ENCODE measurements at places on chromosomes 3 and 15.

- DNase-seq, result no peak
These were observed 31.6 kb downstream of the PIK3CB start for GRCh38 chr3:138803006-138803653.

DNA sequence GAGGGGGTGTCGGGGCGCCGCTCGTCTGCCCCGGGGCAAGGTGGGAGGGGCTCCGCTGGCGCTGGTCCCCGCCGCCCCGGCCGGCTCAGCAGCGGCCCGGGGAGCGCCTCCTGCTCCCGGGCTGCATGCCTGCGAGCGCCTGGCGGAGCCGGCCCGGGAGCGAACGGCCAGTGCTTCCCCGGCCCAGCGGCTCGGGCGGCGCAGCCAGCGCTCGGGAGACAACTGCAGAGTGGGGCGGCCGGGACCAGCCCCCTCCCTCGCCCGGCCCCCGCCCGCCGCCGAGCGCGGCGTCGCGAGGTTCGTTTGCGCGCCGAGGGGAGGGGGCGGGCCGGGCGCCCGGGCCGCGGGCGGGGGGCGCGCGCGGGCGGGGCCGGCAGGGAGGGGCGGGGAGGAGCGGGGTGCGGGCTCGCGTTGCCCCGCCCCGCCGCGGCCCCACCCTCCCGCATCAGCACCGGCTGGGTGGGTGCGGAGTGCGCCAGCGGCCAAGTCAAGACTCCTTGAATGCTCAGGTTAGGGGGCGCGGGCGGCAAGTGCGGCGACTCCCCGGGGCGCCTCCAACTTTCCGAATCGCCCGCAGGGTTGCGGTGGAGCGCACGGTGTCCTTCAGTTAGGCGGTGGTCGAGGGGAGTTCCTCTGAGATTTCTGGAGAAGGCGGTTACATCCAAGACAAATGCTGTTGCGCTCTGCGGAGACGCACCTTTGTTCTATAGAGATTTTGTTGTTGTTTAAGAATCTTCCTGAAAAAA lies at the start of gene RGMA:
Gene RGMA, minus strand, starts transcription at position 231 of the 746 bp plus-strand sequence. CDS start 279 bp downstream, outside the sequence.
- DNase-seq, result no peak

DNA sequence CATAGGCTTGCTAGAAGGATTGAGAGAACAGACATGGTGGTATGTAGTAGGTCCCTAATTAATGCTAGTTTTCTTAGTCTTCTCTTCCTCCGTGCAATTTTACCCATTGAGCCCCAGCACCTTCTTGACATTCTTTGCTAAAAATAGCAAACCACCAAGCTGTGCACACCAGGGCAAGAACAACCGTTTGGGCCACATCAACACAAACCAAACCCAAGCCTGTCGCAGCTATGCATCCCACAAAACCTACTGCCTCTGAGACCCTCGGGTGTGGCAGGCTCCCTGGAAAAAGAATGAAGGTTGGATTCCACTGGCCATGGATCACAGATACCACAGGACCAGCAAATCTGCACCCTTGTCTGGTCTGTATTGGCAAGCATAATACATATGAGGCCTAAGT lies 27.1 kb downstream of the HEG1 start:
- no peak for DNase-seq

- DNase-seq, result no peak
These were observed 58.2 kb downstream of the ZBTB38 start for GRCh38 chr3:141426404-141427034.

DNA sequence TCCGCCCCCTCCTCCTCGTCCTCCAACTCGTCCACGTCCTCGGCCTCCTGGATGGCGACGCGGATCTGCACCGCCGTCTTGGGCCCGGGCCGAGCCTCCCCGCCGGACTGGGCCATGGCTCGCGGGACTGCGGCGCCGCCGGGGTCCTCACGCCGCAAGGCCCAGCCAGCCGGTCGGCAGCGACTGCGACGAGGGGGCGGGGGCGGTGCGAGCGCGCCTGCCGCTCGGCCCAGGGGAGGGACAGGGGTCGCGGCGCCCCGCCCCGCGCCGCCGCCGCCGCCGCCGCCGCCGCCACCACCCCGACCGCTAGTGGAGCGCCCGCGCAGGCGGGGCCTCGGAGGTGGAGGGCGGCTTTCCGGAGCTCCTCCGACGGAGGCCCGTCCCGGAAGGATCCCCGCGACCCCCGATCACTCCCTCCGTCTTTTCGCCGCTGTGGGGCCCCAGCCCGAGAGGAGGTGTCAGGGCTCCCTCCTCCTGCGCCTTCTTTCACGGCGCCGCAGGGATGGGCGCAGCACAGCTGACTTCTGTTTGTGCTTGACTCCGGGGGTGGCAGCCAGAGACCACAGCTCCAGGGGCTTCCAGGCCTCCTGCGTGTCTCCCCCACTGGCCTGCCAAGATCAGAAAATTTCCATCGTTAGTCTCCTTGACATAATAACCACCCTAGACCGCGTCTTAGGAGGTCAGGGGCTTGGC lies at the start of gene LARP6:
Gene LARP6, minus strand, starts transcription at position 185 of the 693 bp plus-strand sequence. Its CDS starts 69 bp downstream, at position 116.
- DNase-seq, result no peak

- no peak for DNase-seq
These were observed 549 bp downstream of the TRH start for GRCh38 chr3:129974833-129975704.

GRCh38 chr15:51198701-51199232 lies 104.1 kb upstream of the TNFAIP8L3 start:
- DNase-seq, result no peak

DNA sequence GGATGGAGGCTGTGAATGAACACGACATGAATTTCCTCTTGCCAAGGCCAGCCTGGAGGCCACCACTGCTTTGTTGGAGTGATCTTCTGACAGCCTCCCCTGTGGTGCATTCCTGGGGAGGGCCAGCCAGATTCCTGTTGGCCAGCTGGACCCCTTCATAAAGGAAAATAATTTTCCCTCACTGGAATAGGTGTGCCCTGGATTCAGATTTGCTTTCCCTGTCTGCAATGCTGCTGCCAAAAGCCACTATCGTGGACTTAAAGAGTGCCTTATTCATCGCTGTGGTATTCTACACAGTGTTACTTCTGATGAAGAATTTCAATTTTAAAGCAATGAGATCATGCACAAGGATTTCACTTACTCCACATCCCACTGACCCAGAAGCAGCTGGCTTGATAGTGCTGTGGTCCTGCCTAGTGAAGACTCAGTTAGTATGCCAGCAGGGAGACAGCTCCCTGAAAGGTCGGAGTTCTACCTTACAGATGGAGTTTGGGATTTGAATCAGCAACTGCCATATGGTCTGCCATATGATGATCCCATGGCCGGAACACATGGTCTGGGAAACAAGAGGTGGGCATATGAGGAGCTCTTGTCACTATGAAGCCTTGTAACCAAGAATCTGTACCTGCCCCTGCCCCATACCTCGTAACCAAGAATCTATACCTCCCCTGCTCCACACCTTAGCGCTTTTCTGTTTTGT lies 145.2 kb downstream of the KLF13 start:
- DNase-seq, result no peak

GRCh38 chr15:78070049-78070700 lies 7.3 kb downstream of the TBC1D2B start:
- no peak for DNase-seq

DNA sequence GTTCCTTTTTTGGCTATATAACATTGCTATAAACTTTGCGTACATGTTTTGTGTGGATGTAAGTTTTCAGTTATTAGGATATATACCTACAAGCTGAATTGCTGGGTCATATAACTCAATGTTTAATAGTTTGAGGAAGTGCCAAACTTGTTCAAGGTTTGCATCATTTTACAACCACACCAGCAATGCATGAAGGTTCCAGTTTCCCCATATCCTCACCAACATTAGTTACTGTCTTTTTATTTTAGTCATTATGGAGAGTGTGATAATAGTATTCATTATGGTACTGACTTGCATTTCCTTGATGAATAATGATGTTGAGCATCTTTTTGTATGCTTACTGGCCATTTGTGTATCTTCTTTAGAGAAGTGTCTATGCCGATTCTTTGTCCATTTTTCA lies 112.3 kb downstream of the NR1I2 start:
- DNase-seq, result no peak

GRCh38 chr3:128623762-128624176 lies 26.8 kb downstream of the RPN1 start:
- no peak for DNase-seq

DNA sequence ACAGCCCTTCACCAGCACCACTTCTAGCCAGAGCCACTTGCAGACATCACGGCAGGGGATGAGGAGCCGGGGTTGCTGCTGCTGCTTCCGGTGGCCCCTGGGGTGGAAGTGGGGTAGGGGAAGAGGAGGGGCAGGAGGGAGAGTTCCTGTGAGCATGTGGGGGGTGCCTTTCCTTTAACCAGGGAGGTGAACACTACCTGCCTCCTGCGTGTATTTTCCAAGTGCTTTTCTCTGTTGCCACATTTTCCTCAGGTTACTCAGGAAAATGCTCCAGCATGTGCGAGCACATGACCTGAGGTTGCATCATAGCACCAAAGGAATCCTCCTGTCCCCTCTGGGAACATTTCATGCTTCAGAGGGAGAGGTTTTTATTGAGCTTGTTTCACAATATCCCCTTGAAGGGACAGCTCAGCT lies 12.2 kb upstream of the SACM1L start:
- peak; percentile 40 for DNase-seq

GRCh38 chr3:45549961-45550360 lies 44.6 kb upstream of the LIMD1 start:
- no peak for DNase-seq

- DNase-seq, result no peak
These were observed 18.4 kb upstream of the ZBTB47 start for GRCh38 chr3:42635111-42635510.

DNA sequence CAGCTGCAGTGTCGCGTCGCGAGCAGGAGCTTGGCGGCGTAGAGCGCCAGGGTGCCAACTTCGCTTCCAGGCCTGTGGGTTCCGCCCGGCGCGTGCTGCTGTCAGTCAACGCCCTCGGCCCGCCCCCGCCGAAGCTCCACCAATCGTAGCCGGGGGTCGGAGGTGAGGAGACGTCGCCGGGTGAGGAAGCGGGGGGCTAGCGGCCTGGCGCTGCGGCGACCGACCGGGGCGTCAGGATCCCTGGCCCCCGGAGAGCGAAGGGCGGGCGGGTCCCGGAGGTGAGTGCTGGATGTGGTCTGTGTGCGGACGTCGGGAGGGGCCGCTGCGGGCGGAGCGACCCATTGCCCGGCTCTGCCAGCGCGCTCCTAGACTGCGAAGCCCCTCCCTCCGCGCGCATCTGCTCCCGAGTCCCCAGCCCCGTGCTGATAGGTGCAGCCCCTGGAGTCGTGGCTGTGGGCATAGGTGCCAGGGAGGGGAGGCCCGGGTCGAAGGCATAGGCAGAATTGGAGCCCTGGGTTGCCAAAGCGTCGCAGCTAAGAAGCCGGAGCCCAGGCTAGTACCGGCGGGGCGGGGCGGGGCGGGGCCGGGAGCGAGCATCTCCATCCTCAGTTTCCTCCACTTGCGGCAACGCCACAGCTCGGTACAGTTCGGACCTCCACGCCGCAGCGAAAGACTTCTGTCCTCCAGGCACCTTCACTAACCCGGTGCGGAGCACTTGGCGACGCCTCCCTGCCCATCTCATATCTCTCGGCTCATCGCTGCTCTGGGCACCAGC lies at the start of gene NXPE3:
Gene NXPE3, plus strand, starts transcription at position 165 of the 775 bp plus-strand sequence. CDS start 6,386 bp downstream, outside the sequence.
- DNase-seq, result peak; percentile 92

- DNase-seq, result no peak
These were observed 33.7 kb downstream of the FLNB start for GRCh38 chr3:58041826-58042324.

- DNase-seq, result no peak
These were observed 23.7 kb downstream of the IFT122 start for GRCh38 chr3:129463716-129464115.

- no peak for DNase-seq
These were observed 6.0 kb downstream of the C3orf62 start for GRCh38 chr3:49271047-49271446.

DNA sequence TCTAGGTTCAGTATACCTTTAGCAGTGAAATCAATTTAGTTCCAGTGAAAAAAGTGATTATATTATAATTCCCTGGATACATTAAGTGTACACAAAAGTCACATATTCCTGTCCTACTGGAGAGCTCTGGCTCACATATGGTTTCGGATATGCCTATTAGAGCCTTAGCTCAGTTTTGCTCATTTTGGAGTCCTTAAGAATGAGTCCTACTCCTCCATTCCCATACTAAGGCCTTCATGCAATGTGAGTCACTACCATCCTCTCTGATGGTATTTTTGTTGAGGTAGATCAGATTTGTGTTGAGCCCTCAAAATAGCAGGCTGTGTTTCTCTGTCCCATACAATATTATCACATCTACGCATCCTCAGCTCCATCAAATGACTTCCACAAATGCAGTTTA lies 294.2 kb upstream of the COL8A1 start:
- DNase-seq, result no peak

- no peak for DNase-seq
These were observed 75.5 kb downstream of the MSL2 start for GRCh38 chr3:136120373-136121348.

GRCh38 chr15:68704496-68705021 lies 116.1 kb downstream of the ANP32A start:
- no peak for DNase-seq

DNA sequence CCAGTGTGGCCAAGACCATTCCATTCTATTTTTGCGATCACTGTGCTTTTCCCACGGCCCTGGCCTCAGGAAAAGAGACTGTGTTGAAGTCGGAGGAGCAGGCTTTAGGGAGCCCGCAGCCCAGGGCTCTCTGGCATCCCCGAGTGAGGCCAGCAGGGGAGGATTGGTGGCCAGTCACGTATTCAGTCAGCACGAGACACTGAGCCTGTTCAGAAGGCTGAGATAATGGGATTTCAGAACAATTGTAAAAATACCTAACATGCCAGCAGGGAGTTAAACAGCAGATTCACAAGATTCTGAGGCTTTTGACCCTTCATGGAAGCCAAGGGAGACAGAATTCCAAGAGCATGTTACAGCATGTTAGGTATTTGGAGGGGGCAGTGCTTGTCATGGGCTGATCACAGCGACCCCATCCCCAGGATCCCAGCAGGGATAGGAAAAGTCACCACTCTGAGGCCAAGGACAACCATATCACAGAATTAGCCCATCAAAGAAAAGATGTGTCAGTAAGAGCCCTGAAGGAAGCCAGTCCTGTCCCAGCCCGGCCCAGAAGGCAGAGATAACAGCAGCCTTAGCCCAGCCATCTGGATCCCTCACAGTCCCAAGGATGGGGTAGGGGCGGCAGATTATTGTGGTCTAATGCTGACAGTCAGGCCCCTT lies 40.6 kb downstream of the AMOTL2 start:
- no peak for DNase-seq

DNA sequence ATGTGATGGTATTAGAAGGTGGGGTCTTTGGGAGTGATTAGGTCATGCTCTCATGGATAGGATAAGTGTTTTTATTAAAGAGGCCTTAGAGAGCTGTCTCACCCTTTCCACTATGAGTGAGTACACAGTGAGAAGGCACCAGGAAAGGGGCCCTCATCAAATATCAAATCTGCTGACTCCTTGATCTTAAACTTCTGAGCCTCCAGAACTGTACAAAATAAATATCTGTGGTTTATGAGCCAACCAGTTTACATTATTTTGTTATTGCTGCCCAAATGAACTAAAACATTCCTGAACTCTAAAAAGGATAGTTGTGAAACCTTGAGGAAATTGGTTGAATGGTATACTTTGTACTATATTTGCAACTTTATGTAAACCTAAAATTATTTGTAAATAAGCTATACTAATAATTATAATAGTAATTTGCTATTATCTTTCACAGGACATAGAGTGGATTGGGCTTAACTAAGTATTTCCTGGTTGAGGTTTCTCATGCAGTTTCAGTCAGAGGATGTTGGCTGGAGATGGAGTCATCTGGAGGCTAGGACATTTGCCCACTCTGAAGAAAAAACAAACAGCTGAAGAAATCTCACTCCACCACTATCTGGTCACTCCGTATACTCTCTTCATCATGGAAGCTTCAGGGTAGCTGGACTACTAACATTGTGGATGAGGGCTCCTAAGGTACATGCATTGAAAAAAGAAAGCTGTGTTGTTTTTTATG lies 1068.6 kb upstream of the CADM2 start:
- DNase-seq, result no peak
